Omental fat pad (tissue), 4 donors: ENCODE measurements at places on chromosomes 7 and 10.

DNA sequence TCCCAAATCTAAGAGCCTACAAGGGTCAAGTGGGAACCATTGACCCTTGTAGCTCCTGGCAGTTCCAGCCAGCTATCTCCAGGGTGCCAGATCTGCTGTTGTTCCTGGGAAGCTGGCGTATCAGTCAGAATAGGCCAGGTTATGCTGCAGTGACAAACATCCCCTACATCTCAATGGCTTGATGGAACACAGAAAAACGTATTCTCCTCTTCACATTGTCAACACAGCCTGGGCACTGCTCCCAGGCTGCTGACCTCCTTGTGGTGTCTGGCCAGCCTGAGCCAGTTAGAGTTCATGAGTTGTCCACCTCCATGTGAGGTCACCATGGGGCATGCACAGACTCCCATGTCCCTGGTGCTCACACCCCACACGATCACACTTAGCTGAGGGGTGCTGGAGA is 9.5 kb upstream of the TNRC18 start:
- DNase-seq, result no peak

DNA sequence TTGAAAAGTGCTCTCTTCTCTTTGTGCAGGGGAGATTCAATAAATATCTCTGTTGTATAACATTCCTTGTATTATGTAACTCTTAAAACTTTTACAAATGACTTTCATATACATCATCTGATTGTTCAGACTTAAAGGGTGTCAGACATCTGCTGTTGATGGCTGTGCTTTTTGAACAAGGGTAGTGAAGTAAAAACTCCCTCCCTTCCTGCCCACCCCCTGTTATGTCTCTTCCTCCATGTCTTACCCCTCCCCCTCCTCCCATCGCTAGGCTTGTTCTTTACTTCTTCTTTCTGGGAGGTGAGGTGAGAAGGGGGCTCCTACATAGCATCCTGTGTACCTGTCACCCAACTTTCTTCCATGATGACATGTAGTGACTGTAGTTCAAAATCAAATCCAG is 23.4 kb upstream of the ABCB4 start:
- no peak for DNase-seq

DNA sequence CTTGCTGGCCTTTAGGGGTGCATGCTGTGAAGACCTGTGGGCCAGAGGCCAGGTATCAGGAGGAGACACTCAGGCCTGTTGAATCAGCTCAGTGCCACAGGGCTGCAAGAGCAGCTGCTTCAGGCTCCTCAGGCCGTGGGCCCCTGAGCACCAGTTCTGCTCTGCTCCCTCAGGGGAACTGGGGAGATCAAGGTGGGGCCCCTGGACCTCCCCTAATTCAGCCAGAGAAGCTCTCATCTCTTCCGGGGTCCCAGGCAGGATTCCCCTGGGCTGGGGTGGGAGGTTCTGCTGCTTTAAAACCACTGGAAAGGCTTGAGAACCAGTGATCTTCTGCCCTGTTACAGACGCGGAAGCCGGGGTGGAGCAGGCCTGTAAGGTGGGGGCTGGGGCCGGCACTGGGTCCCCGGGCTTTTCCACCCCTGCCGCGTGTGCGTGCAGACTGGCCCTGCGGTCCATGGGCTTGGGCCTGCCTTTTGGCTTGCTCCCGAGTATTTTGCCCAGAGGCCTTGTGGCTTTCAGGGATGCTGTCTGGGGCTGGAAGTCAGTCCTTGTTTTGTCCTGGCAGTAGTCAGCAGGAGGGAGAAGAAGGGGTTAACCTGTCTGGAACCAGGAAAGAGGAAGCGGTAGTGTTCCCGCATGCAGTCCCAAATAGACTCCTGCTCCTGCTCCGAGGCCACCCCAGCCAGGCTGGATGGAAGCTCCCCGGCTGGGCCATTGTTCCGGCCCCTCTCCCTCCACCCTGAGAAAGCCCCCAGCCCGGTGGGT is 74.3 kb downstream of the LHPP start:
- no peak for DNase-seq

DNA sequence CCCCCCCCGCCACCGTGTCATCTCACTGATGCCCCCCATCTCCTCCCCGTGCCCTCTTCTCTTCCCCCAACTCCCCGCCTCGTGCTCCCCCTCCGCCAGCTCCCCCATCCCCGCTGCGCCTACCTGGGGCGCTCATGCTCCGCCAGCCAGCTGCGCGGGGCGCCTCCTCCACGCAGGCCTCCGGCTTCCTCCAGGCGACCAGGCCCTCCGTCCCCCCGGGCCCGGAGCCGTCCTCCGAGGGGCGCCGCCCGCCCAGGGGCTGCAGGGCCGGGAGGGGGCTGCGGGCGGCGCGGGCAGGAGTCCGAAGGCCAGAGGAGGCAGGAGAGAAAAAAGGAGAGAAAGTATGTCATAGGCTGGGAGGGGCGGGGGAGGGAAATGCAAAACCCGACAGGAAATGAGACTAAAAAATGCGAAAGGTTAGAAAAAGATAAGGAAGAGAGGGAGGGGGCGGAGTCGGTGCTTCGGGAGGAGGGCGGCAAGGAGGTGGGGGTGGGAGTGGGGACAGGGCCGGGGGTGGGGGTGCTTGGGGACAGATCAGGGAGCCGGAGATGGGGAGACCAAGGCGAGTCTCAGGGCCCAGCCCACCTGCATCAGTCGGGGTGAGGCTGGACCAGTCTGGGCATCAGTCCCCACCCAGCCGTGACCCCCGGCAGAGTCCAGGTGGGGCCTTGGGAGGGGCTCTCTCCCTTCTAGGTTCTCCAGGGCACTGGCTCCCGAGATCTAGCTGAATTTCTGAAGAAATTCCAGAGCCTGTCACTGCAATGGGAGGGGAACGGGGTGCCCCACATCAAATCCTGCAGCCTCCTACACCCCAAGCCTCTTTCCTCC is at the start of gene CARD11:
CARD11 (minus strand) TSS at position 324 of the 828 bp plus-strand sequence. CDS start 85,361 bp downstream, outside the sequence.
- DNase-seq, result no peak

DNA sequence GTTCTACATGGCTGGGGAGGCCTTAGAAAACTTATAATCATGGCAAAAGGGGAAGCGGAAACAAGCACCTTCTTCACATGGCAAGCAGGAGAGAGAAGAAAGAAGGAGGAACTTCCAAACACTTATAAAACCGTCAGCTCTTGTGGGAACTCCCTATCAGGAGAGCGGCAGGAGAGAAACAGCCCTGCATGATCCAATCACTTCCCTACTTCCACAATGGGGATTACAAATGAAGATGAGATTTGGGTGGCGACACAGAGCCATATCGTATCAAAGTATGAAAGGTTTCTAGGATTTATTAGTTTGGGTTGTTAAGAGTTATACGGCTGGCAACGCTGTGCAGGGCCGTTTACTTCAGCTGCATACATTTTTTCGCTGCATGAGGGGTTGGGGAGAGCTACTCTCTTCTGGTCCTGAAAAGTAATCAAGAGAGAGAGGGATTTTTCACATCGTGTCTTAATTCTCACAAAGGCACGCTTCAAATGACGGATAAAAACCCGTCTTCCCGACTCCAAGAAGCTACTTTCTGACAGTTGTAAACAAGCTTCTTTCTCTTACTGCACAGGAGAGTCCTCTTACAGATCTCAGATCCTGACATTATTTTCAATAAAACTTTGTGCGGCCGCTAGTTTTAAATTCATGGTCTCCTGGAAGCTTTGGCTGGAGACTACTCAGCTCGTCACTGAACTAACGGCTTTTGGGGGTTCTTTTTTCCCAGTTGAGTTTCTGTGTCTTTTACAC is 751 bp upstream of the GTPBP10 start:
- no peak for DNase-seq
